IgD-negative memory B cell (primary cell): ENCODE measurements at places on chromosomes 5 and 9. TPM values are rescaled to one million over a fixed set of nuclear protein-coding genes. Genes with fewer than 3 reads are reported as not detected.

Gene SLC34A1
- not detected for polyA plus RNA-seq

Gene SLC36A1
- 1.9 TPM for polyA plus RNA-seq

Gene WHRN
- 0.89 TPM for polyA plus RNA-seq

Gene GAS1
- polyA plus RNA-seq: 0.26 TPM

Gene PAPPA
- polyA plus RNA-seq: 0.04 TPM
